ENCODE measurements at places on chromosomes 7 and 10.

GRCh38 chr10:99888622-99889021 lies 106.2 kb downstream of the ABCC2 start:
- no peak for DNase-seq

DNA sequence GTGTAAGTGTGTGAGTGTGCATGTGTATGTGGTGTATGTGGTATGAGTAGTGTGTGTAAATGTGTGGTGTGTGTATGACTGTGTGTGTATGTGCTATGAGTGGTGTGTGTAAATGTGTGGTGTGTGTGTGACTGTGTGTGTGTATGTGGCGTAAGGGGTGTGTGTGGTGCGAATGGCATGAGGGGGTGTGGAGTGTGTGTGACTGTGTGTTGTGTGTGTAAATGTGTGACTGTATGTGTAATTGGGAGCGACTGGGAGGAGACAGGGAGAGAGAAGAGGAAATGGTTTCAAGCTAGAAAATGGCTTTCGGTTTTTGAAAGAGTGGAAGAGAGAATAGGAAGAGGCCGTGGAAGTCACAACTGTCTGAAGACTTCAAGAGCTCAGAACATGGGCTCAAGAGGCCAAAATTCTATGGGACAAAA lies 23.6 kb upstream of the GATAD1 start:
- DNase-seq, result peak; percentile 31

- no peak for DNase-seq
Measured at GRCh38 chr10:34121781-34122622, 693.1 kb downstream of the PARD3 start.

- DNase-seq, result no peak
Measured at GRCh38 chr10:101709359-101710058, 14.5 kb upstream of the FBXW4 start.

GRCh38 chr7:17009007-17009719 lies 127.4 kb upstream of the AGR3 start:
- DNase-seq, result peak; percentile 47

DNA sequence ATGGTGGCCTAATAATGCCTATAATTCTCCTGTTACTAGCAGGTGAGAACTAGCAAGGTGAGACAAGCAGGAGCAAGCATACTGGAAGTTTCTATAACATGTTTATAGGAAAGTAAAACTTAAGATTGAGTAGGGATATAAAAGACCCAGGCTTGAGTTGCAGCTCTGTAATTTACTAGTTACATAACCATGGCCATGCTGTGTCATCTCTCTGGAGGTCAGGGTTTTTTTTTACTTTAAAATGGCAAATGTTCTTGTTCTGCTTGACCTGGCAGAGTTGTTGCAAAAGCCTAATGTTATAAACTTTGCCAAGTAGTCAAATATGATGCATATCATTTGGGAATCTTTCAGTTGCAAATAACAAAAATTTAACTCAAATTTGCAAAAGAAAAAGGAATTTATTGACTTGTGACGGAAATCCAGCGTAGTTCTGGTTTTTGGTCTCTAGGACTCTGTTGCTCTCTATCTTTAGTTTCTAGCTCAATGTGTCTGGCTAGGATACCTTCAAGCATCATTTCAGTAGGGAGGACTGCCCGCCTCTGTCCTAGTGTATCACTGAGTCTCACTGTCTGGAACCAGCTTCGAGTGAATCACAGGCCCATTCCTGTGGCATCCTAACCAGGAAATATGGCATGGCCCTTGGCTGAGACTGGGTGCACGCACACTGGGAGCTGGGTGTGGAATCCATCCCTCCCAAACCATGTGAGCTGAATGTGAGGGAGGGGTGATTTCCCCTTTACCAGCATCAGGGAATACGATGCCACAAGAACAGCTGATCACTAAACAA lies 67.9 kb downstream of the ADAM22 start:
- no peak for DNase-seq

- no peak for DNase-seq
Measured at GRCh38 chr7:143463556-143463955, 14.1 kb upstream of the TAS2R41 start.

DNA sequence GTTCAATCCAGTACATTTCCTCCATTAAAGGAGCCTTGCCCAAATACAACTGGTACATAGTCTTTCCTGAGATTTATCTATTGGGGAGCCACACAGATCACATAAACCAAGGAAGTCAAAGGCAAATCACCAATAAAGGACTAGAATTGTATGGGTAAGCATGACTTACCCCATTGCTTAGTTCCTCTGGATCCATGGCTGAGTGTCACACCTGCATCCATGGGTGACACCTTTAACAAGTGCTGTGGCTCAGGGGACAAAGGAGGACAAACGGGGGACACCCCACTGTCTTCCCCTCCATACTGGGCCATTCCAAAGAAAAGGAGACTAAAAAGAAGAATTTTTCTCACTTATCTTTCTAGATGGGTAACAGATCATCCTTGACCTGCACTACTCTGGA lies 30.4 kb downstream of the ZNF92 start:
- DNase-seq, result no peak
